ENCODE measurements at places on chromosomes 4 and X. TPM values are rescaled to one million over a fixed set of nuclear protein-coding genes. Genes with fewer than 3 reads are reported as not detected.

GAB1 gene
- 51.8 TPM for total RNA-seq

MAGEC1 gene
- not detected for total RNA-seq

MAOB gene
- total RNA-seq = 0.10 TPM

ANXA10 gene
- total RNA-seq = not detected

DNAAF6 gene
- 1.2 TPM for total RNA-seq

TEX13A gene
- not detected for total RNA-seq

VSIG1 gene
- total RNA-seq = 0.56 TPM

PABPC1L2A gene
- 3.8 TPM for total RNA-seq

FAM114A1 gene
- total RNA-seq = 27.0 TPM

FGG gene
- not detected for total RNA-seq

GSX2 gene
- not detected for total RNA-seq

- H3K4me1 ChIP-seq = no peaks in the 10 kb centered on the region
- no peak overlapping the region for H3K4me3 ChIP-seq
- DNase-seq = no peak
- H3K27me3 ChIP-seq = peaks cover 1% of the 10 kb centered on the region
- H3K36me3 ChIP-seq = no peaks in the 10 kb centered on the region
These were observed 107.0 kb downstream of the REPS2 start for GRCh38 chrX:17053502-17053901.

GRCh38 chr4:57639561-57640382 is 529.6 kb upstream of the IGFBP7 start:
- H3K4me1 ChIP-seq = no peaks in the 10 kb centered on the region
- no peak for DNase-seq
- no peaks in the 10 kb centered on the region for H3K27me3 ChIP-seq
- H3K4me3 ChIP-seq = no peak overlapping the region
- H3K27ac ChIP-seq = no peak overlapping the region

DNA sequence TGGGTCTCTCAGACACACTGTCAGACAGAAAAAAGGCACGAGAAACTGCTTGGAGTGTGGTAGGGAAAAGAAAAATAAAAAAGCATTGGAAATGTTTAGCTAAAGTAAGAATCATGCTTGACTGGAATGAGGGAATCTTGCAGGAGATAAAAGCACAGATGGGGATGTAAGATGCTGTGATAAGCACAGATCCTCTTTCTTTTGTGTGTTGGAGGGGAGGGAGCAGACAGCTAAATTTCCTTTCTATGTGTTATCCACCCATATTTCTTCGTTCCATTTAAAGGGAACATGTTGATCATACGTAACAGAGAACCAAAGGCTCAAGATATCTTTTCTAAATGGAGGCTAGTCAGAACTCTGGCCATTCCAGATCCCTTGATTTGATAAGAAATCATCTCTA is 614.0 kb upstream of the LCORL start:
- H3K27ac ChIP-seq = no peak overlapping the region
- peaks cover 6% of the 10 kb centered on the region for H3K36me3 ChIP-seq
- H3K4me3 ChIP-seq = no peak overlapping the region
- peaks cover 2% of the 10 kb centered on the region for H3K27me3 ChIP-seq

DNA sequence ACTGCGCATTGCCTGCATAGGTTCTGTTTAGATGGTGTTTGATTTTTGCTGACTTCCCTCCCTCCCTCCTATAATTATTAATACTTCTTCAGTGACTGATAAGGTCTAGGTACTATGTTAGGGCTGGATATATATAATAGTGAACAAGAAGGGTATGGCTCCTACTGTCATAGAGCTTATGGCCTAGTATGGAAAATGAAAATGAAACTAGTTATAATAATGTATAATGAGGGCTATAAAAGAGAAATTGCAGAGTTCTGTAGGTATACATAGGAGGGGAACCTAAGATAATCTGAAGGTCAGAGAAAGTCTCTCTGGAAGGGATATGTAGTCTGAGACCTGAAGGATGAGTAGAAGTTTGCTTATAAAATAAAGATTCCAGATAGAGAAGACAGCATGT is 102.1 kb downstream of the DCK start:
- H3K4me3 ChIP-seq = no peak overlapping the region
- H3K4me1 ChIP-seq = peaks cover 4% of the 10 kb centered on the region
- H3K27me3 ChIP-seq = no peaks in the 10 kb centered on the region
- DNase-seq = no peak
- no peaks in the 10 kb centered on the region for H3K36me3 ChIP-seq

DNA sequence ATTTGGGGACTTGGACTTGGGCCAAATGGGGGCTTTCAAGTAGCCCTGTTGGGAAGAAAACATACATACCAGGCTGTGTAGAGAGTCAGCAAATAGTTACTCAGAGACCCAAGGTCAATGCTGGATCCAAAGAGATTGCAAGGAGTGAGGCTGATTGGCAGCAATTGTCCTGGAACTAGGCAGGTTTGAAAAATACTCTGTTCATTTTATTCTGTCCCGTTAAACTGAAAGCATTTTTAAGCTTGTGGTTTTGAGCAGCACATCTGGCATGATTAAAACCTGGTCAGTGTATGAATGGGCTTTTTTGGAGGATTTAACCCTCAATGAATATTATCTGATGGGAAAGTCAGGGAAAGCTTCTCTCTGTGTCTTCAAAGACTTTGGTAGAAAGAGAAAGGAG is 294.3 kb upstream of the BOD1L1 start:
- peaks cover 15% of the 10 kb centered on the region for H3K4me1 ChIP-seq
- peak overlapping the region; percentile 85 for H3K27ac ChIP-seq
- no peaks in the 10 kb centered on the region for H3K36me3 ChIP-seq
- peaks cover 2% of the 10 kb centered on the region for H3K27me3 ChIP-seq
- no peak overlapping the region for H3K4me3 ChIP-seq
- DNase-seq = no peak

GRCh38 chr4:48252313-48252712 is 17.3 kb downstream of the TEC start:
- no peaks in the 10 kb centered on the region for H3K4me1 ChIP-seq
- DNase-seq = no peak
- no peak overlapping the region for H3K4me3 ChIP-seq
- peaks cover 3% of the 10 kb centered on the region for H3K27me3 ChIP-seq
- H3K27ac ChIP-seq = no peak overlapping the region
- H3K36me3 ChIP-seq = no peaks in the 10 kb centered on the region

GRCh38 chrX:10117301-10117700 is 39.5 kb upstream of the CLCN4 start:
- no peak overlapping the region for H3K4me3 ChIP-seq
- no peak overlapping the region for H3K27ac ChIP-seq
- H3K36me3 ChIP-seq = peaks cover 47% of the 10 kb centered on the region
- no peak for DNase-seq
- no peaks in the 10 kb centered on the region for H3K27me3 ChIP-seq

- H3K36me3 ChIP-seq = no peaks in the 10 kb centered on the region
- H3K4me1 ChIP-seq = peaks cover 5% of the 10 kb centered on the region
- H3K4me3 ChIP-seq = no peak overlapping the region
- H3K27ac ChIP-seq = no peak overlapping the region
- no peak for DNase-seq
- no peaks in the 10 kb centered on the region for H3K27me3 ChIP-seq
These were observed 254.4 kb upstream of the PGRMC2 start for GRCh38 chr4:128542047-128542446.

DNA sequence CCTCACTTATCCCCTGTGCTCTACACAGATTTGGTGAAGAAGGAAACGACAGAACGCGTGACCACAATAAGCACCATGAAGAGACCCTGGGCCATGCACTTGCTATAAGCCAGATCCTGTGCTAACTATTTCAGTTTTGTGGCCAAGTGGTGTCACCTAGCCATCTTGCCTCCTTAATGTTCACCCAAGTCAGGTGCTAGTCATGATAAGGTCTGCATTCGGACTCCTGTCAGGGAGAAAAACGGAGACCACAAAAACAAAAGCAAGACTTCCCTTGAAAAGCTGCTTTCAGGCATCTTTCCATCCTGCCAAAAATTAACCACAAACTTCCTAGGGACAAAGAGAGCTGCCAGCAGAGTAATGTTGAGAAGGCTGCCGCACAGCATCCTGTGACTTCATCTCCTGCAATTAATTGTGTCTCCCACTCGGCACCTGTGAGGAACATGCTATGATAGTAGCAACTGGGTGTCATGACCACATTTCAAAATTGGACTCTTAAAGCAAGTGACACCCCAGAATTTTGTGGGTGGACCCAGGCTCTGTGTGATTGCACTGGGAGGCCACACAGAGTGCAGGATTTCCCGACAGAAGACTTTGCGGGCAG is 8.8 kb upstream of the IDS start:
- H3K4me1 ChIP-seq = peaks cover 22% of the 10 kb centered on the region
- no peak overlapping the region for H3K27ac ChIP-seq
- DNase-seq = no peak
- H3K4me3 ChIP-seq = no peak overlapping the region

- peaks cover 6% of the 10 kb centered on the region for H3K36me3 ChIP-seq
- peaks cover 13% of the 10 kb centered on the region for H3K4me1 ChIP-seq
- H3K4me3 ChIP-seq = no peak overlapping the region
- H3K27me3 ChIP-seq = no peaks in the 10 kb centered on the region
- H3K27ac ChIP-seq = no peak overlapping the region
These were observed 171.9 kb downstream of the DCTD start for GRCh38 chr4:182745237-182745636.

GRCh38 chr4:123398853-123399626 is 2.4 kb downstream of the SPRY1 start:
- H3K27me3 ChIP-seq = peaks cover 21% of the 10 kb centered on the region
- peak; percentile 49 for DNase-seq
- peaks cover 35% of the 10 kb centered on the region for H3K36me3 ChIP-seq
- peaks cover 41% of the 10 kb centered on the region for H3K4me1 ChIP-seq
- peak overlapping the region; percentile 94 for H3K27ac ChIP-seq
- peak overlapping the region; percentile 99 for H3K4me3 ChIP-seq

DNA sequence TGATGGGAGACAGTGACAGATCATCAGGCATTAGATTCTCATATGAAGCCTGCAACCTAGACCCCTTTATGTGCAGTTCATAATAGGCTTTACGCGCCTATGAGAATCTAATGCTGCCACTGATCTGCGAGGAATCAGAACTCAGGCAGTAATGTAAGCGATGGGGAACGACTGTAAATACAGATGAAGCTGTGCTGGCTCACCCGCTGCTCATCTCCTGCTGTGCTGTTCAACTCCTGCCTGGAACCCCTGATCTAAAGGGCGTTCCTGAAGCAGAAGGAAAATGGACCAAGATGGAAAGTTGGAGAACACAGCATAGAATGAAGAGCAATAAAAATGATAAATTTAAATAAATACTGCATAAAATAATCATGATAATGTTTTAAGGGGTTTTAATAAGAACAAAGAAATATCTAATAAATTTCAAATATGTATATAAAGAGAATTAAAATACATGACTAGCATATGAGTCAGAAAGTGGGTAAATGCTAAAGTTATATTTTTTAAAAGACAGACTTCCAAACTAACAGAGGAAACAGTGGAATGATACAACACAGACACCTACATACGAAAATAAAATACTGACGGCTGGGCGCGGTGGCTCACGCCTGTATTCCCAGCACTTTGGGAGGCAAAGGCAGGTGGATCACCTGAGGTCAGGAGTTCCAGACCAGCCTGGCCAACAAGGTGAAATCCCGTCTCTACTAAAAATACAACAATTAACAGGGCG is 59.2 kb downstream of the RBM47 start:
- no peak overlapping the region for H3K27ac ChIP-seq
- no peaks in the 10 kb centered on the region for H3K4me1 ChIP-seq
- no peak overlapping the region for H3K4me3 ChIP-seq
- no peaks in the 10 kb centered on the region for H3K36me3 ChIP-seq
- peaks cover 2% of the 10 kb centered on the region for H3K27me3 ChIP-seq

- H3K4me1 ChIP-seq = no peaks in the 10 kb centered on the region
- DNase-seq = no peak
- no peak overlapping the region for H3K27ac ChIP-seq
- no peaks in the 10 kb centered on the region for H3K27me3 ChIP-seq
- H3K36me3 ChIP-seq = no peaks in the 10 kb centered on the region
- H3K4me3 ChIP-seq = no peak overlapping the region
These were observed 53.5 kb upstream of the PDE5A start for GRCh38 chr4:119682099-119682498.

- no peak overlapping the region for H3K4me3 ChIP-seq
- no peak overlapping the region for H3K27ac ChIP-seq
- no peak for DNase-seq
- no peaks in the 10 kb centered on the region for H3K4me1 ChIP-seq
These were observed 185.9 kb downstream of the STK32B start for GRCh38 chr4:5237086-5237660.

DNA sequence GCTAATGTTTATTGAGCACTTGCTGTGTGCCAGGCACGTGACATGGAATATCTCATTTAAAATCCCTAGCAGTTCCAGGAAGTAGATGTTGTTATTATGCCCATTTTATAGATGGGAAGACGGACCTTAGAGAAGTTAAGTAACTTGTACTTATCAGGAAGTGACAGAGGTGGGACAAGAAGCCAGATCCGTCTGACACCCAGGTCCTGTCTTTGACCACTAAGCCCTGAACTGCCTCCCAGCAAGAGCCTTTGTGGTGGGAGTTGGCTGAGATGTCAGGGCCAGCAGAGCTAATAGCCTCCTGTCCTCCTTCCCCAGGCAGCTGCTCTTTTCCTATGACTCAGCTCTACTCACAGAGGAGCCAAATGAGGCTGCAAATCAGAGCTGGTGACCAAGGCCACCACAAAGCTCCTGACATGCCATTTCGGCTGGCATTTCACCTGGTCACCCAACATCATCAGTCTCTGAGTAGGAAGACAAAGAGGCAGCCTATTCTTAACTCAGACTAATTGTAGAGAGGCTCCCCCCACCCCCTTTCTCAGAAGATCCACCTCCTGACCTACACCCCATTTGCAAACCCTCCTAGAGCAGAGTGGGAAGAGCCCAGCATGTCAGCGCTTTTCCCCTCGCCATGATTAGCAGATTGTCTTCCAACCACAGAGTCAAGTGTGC is 175.1 kb upstream of the KIT start:
- H3K27me3 ChIP-seq = peaks cover 2% of the 10 kb centered on the region
- H3K36me3 ChIP-seq = no peaks in the 10 kb centered on the region
- peaks cover 9% of the 10 kb centered on the region for H3K4me1 ChIP-seq
- no peak overlapping the region for H3K4me3 ChIP-seq
- H3K27ac ChIP-seq = no peak overlapping the region

GRCh38 chr4:103904123-103904522 is 184.3 kb upstream of the TACR3 start:
- no peak overlapping the region for H3K27ac ChIP-seq
- no peaks in the 10 kb centered on the region for H3K36me3 ChIP-seq

DNA sequence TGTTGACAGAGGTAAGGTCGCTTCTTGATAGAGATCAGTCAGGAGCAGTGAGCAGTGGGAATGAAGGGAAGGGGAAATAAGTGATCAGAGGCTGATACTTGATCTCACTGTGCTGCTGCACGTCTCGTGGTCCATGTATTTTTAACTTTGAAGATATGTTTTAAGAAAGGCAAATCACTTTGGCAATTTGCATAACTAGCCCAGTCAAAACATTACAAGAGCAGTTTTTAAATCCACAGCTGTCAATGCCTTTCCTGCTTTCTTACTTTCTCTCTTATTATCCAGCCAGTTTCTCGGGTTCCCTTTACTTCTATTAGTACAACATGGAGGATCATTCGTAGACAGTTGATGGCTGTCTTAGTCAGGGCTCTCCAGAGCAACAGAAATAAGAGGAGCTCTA is 472.8 kb downstream of the TMA16 start:
- H3K4me3 ChIP-seq = no peak overlapping the region
- H3K4me1 ChIP-seq = peaks cover 3% of the 10 kb centered on the region
- no peaks in the 10 kb centered on the region for H3K36me3 ChIP-seq
- H3K27me3 ChIP-seq = peaks cover 1% of the 10 kb centered on the region

Data from endothelial cell (in vitro differentiated cells).